ENCODE measurements at places on chromosomes 2 and 18. TPM values are rescaled to one million over a fixed set of nuclear protein-coding genes. Genes with fewer than 3 reads are reported as not detected.

The GCG gene
- total RNA-seq, result not detected

The CLHC1 gene
- total RNA-seq, result 7.1 TPM

The PLEKHB2 gene
- 25.4 TPM for total RNA-seq

The OSR1 gene
- 74.0 TPM for total RNA-seq

The ACP1 gene
- total RNA-seq, result 50.9 TPM

The MYO7B gene
- 0.67 TPM for total RNA-seq

The ZAP70 gene
- total RNA-seq, result 2.8 TPM

The CTAGE1 gene
- total RNA-seq, result not detected

The DQX1 gene
- not detected for total RNA-seq

The ARHGAP28 gene
- total RNA-seq, result 26.2 TPM

The RAB11FIP5 gene
- 29.3 TPM for total RNA-seq

The COLEC11 gene
- total RNA-seq, result 3.8 TPM

The UPP2 gene
- not detected for total RNA-seq

The LNPK gene
- total RNA-seq, result 30.5 TPM

All from posterior vena cava (tissue), 2 donors.